ENCODE measurements at places on chromosomes 12 and 14.
A peak's percentile ranks its signal among the peaks of the same experiment; 100 is the strongest.

GRCh38 chr14:74160763-74161162 is 76.0 kb downstream of the LIN52 start:
- DNase-seq: no peak

- DNase-seq: no peak
These were observed 56.9 kb upstream of the E2F7 start for GRCh38 chr12:77122236-77122635.

- DNase-seq: no peak
These were observed 54.6 kb downstream of the PSMA6 start for GRCh38 chr14:35346738-35347322.

DNA sequence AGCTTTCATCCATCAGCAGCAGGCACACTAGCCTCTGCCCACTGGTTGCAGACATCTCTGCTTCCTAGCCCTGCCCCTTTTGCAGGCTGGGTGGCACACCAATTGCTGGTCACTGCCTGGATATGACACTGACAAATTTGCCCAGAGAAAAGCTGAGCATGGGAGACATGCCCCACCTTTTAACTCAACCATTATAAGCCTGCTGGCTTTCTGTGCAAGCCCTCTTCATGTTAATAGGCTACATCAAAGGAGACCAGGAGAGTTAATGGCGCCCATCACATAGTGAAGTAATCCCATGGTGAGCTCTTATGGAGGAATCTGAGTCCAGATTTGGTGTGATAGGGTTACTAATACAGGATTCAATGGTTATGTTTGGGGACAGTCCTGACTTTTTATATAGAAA is 139.2 kb downstream of the KICS2 start:
- no peak for DNase-seq

DNA sequence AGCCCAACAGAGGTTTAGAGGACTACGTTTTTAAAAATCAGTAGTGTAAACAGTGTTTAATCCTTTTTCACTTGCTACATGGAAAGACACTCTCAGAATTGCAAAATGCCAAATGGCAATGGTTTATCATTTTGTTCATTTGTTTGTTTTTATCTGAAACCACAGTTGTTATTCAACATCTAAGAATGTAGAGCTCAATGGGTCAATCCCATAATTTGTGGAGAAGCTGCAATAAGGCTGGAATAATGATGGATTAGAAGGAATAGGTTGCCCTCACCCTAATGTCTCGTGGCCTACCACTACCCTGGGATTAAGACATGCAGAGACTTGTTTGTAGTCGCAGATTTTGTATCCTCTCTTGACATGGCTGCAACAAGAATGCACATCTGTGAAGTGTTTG is 115.7 kb downstream of the LLPH start:
- no peak for DNase-seq

DNA sequence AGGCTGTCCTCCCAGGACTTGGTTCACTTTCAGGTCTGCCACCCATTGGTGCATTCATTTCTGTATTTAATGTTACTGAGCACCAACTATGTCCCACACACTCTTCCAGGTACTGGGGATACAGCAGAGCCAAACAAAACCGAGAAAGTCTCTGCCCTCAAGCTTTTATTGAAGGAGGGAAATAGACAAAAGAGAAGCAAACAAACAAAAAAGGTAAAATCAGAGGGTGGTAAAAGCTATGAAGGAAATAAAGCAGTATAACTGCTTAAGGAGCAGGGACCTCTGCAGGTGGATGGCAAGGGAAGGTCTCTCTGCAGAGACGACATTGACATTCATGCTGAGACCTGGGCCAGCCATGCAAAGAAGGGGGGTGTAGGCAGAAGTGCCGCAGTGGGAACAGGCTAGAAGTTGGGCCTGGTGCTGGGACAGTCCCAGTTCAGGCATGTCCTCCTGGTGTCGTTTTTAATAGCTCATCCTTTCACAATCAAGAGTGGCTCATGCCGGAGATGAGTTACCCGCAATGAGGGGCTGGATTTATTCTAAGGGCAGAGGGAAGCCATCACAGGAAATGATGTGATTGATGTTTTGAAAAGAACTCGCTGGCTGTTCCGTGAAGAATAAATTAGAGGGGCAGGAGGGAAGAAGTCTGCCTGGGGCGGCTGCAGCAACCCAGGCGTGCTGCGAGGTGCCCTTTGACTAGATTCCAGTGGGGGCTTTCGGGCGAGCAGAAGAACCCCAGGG is 72.8 kb downstream of the IRF2BPL start:
- DNase-seq: no peak

GRCh38 chr12:80041071-80041470 is 58.3 kb upstream of the OTOGL start:
- DNase-seq: no peak

- peak; percentile 91 for DNase-seq
These were observed 44.8 kb downstream of the FBXW8 start for GRCh38 chr12:116955382-116956021.

- peak; percentile 28 for DNase-seq
These were observed 88.0 kb upstream of the TMEM260 start for GRCh38 chr14:56491299-56492285.

- DNase-seq: peak; percentile 8
These were observed 24.0 kb downstream of the FGF6 start for GRCh38 chr12:4421590-4422031.

- no peak for DNase-seq
These were observed 225.2 kb upstream of the RTL1 start for GRCh38 chr14:101128478-101129321.

DNA sequence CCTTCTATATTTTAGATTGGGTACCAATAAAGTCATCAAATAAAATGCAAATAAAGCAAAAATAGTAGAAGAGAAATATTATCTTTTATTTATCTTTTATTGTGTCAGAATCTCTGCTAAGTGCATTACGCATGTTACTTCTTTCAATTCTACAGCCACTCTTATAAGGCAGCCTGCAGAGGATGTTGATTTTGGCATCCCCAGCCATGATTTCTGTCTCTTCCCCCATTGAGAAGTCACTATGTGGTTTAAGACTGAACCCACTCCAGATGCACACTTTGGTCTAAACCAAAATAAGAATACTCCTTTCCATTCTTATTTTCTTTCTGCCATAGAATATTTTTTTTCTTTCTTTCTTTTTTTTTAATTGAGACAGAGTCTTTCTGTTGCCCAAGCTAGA is 56.0 kb upstream of the ACSS3 start:
- DNase-seq: no peak

DNA sequence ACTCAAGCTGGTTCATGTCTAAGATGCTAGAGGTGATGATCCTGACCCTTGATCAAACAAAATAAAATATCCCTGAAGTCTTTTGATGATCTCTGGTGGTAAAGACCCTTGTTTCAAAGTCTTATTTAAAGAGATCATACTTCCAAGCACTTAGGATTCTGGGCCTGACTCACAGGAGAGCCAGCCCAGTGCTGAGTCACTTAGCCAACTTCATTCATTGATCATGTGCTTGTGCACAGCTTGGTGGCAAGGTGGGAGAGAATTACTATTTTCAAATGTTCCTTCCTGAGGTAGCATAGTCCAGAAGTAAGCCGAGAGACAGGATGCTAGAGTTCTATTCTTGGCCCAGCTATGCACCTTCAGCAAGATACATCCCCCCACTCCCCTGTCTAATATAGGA is 40.6 kb downstream of the SCN8A start:
- DNase-seq: no peak

DNA sequence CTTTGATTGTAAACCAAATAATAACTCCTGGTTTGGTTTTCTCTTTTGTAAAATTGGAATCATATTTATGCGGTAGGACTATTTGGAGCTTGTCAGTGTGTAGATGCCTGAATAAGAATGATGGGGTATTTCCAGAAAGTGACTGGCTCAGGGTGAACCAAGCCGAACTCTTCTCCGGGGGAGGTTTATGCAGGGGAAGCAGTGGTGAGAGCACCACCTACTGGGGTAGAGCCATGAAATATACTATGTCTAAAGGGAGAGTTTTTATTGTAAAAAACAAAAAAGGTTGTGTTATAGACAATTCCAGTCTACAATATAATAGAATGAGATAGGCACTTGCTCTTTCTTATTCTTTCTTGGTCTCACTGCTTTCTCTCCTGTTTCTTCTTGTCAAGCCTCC is 222.9 kb upstream of the SLC16A7 start:
- DNase-seq: no peak

DNA sequence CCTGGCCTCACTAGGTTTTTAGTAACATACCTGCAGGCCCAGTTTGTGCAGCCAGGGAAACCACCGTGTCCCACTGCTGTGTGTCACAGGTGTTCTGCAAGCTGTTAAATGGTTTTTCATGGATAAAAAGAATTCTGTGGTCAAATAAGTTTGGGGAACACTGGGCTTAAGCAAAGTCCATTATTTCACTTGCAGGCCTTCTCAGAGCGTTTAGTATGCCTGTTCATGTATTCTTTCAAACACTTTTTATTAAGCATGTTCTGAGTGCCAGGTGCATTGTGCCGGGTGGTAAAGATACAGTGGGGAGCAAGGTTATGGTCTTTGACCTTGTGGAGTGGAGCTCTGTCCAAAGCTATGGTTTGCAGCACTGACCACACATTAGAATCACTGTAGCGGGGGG is 7.4 kb downstream of the RNFT2 start:
- DNase-seq: no peak

DNA sequence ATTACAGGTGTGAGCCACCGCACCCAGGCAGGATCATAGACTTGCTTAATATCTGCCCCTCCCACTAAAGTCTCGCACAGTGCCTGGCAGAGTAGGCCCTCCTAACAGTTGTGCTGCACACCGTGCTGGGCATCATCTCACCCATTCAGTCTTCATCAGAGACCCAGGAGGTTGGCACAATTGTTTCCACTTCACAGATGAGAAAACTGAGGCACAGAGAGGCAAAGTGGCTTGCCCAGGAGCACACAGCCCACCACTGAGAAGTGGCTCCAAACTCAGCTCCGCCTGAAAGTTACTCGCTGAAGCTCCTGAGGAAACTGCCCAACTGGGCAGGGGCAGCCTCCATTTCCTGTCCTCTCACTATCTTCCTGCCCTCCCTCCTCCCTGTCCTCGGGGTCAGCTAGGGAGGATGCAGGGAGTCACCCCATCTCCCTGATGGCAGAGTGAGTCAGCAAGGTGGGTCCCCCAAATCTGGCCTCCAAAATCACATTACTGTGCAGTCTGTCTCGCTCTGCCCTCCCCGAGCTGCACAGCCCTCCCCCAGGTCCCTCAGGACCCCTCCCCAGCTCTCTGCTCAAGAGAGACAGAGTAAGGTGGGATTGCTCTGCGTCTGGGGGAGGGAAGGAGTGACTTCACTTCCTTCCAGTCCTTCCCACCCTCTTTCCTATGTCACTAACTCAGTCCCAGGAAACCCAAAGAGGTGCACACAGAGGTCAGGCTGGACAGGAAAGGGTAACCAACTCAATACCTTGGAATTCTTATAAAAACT is 5.7 kb downstream of the SLC8B1 start:
- DNase-seq: no peak

DNA sequence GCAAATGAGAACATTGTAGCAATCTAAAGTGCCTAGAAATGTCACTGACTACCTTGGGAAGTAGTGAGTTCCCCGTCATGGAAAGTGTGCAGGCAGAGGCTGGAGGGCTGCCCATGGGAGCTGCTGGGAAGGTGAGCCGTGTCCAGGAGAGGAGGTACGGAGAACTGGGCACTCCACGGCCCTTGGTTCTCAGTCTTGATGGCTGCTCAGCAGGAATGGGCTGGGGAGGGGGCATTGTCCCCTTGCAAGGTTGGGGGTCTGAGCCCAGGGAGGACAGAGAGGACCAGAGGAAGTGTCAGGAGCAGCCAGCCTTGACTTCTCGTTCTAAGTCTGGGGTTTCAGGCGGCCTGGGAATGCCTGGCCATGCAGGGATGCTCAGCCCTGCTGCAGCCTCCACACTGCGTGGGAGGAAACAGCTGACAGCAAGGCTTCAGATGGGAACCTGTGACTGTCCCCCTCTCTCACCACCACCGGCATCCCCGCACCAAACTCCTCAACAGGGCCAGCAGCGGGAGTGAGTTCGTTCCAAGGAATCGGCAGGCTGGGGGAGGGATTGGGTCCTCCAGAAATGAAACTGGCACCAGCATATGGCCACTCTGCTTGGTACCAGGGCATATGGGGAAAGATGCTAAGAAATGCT is 140.2 kb downstream of the BCL11B start:
- no peak for DNase-seq

DNA sequence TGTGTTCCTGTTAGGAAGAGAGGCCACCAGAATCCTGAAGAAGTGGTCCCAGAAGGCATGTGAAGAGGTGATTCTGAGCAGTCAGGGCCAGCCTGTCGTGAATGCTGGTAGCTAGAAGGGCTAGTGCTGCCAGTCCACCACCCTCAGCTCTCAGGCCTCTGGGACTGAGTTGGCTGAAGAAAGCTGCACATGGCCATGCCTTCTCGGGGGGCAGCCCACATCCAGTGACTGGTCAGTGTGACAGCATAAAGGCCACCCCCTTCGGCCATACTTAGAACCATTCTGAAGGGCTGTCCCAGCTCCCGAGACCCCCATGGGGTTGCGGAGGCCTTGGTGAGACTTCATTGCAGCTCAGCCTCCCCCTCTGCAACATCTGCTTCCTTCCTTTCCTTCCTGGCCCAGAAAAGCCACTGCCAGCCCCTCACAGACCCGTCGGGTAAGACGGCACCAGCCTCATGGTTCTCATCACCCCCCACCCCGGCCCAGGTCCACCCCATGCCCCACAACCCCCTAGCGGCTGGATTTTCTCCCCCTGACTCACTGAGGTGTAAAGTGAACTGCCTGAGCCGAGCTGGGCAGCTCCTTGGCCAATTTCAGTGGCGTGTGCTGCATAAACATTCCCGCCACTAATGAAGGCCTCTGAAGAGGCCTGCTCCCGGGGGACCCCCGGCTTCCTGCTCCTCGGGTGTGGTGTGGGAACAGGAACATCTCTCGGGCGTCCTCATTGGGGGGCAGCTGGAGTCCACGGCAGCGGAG is 49.5 kb upstream of the DIO3 start:
- DNase-seq: no peak

DNA sequence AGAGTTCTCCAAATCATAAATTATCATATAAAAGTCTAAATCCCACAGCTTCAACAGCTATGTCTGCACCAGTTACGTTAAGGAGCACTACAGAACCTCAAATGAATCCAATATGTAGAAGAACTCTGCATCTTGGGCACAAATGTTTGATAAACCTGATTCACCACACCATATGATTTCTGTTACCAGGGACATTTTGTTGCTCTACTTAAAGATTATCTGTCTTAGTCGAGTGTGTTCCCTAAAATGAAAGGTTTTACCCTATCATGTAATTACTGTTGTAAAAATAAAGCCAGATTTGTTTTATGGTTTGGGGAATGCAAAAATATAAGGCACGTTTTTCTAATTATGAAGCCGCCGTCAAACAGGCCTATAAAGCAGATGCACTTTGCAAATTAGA is 363.1 kb downstream of the EGLN3 start:
- no peak for DNase-seq

GRCh38 chr14:31954991-31955390 is 122.1 kb upstream of the ARHGAP5 start:
- DNase-seq: no peak

GRCh38 chr12:53328043-53328435 is 6.6 kb upstream of the AAAS start:
- DNase-seq: no peak
